T-helper 1 cell (primary cell): ENCODE measurements at places on chromosomes 4 and X.

DNA sequence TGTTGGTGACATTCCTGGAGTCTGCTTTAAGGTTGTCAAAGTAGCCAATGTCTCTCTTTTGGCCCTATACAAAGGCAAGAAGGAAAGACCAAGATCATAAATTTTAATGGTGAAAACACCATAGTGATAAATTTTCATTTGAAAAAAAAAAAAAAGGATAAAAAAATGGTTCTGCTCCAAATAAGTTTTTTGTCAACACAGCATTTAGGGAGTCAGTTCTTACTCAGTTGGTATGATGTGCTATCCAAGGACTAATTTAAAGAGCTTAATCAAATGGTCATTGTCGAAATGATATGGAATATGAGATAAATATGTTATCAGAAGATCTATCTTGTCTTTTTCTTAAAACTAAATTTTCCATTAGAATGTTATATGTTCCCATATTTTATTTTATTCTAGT lies 83.9 kb downstream of the PCDH18 start:
- no peak for DNase-seq

- DNase-seq: no peak
Measured at GRCh38 chr4:8143392-8144140, 15.0 kb downstream of the ABLIM2 start.

DNA sequence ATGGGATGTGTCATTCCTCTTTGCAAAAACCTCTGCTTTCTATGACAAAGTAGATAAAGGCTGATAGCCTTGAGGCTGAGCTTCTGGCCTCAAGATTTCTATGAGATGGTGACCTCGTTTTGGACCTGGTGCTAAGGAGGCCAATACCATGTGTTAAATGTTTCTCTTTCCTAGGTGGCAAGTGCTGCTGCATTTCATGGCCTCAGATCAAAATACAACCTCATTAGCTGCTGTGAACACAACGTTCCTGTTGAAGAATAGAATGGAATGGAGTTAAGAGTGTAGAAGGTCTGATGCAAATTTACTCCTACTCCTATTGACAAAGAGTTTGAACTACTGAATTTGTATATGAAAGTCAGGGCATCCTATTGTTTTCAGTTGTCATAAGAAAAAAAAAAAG lies 112.0 kb downstream of the C4orf51 start:
- no peak for DNase-seq

DNA sequence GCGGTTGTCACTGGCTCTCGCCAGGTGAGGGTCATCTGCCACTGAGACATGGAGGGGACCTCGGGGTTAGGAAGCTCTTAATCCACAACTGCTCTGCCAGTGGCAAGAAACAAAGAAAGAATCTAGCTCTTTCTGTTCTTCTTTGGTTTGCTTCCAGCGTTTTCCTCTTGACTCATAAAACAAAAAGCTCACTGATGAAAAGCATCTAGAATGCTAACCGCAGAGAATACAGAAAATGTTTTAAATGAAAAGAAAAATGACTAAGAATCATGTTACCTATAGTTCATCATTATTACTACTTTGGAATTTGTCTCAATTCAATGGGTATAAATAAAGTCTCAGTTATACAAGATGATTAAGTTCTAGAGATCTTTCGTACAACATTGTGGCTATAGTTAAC lies 274.8 kb upstream of the TENM3 start:
- DNase-seq: no peak

DNA sequence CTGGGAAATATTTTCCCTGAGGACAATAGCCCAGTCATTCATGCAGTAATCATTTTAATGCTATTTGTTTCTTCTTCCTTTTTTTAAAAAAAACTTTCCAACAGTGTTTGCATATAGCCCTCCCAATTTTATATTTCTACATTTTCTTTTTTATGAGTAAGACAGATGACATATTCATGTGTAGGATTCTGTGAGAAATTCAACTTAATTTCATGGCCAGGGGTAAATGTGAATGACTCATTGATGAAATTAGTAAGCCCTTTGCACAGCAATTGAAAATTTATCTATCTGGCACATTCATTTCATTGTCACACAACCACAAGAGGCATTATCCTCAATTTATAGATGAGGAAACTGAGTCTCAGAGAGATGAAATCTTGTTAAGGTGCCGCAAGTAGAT lies 13.7 kb upstream of the SMIM20 start:
- no peak for DNase-seq

DNA sequence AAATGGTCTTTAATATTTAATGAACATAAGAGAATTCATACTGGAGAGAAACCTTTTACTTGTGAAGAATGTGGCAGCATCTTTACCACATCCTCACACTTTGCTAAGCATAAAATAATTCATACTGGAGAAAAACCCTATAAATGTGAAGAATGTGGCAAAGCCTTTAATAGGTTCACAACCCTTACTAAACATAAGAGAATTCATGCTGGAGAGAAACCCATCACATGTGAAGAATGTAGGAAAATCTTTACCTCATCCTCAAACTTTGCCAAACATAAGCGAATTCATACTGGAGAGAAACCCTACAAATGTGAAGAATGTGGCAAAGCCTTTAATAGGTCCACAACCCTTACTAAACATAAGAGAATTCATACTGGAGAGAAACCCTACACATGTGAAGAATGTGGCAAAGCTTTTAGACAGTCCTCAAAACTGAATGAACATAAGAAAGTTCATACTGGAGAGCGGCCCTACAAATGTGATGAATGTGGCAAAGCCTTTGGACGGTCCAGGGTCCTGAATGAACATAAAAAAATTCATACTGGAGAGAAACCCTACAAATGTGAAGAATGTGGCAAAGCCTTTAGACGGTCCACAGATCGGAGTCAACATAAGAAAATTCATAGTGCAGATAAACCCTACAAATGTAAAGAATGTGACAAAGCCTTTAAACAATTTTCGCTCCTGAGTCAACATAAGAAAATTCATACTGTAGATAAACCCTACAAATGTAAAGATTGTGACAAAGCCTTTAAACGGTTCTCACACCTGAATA lies 35.6 kb downstream of the ZNF141 start:
- no peak for DNase-seq

GRCh38 chrX:108740299-108740774 lies 4.0 kb upstream of the IRS4 start:
- no peak for DNase-seq

DNA sequence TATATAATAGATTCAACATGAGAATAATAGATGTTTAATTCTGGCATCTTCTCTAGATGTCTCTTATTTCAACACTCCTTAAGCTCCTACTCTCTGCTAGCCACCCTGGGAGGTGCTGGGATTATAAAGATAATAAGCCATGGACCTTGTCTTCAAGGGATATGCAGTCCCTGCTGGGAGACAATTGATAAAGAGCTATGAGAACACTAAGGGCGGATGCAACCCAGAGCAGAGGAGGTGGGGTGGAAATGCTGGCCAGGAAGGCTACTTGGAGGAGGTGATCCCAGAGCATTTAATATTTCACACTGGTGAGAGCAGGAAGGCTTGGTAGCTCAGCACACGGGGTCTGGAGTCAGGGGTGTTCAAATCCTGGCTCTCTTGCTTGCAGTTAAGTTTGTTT lies 18.3 kb upstream of the PGRMC2 start:
- no peak for DNase-seq

DNA sequence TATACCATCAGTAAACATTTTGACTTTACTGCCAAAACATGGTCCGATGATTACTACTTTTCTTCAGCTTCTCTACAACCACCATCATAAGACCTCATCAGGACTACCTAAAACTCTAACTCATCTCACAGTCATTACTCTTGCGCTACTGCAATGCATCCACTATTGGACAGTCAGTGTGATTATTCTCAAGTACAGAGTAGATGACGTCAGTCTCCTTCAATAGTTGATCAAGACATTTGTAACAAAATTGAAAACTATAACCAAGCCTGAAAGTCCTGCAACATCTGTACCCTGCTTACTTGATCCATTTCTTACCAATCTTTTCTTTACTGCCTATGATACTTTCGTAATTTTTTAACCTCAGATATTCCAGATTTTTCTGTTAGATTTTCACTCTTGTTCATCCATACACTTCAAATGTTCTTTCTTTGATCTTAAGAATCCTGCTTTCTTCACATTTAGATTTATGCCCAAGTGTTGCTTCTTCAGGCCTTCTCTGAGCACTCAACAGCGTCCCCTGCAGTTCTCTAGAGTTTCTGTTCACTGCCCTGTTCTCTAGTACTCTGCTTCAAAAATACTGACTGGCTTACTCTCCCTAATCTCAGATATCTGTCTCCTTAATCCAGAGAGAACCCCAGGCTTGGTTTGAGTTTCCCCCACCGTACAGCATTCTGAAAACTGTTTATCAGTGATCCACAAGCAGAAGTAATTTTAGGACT lies 1517.6 kb downstream of the STIM2 start:
- DNase-seq: no peak

GRCh38 chrX:73758250-73758649 lies 195.3 kb downstream of the CHIC1 start:
- DNase-seq: no peak

DNA sequence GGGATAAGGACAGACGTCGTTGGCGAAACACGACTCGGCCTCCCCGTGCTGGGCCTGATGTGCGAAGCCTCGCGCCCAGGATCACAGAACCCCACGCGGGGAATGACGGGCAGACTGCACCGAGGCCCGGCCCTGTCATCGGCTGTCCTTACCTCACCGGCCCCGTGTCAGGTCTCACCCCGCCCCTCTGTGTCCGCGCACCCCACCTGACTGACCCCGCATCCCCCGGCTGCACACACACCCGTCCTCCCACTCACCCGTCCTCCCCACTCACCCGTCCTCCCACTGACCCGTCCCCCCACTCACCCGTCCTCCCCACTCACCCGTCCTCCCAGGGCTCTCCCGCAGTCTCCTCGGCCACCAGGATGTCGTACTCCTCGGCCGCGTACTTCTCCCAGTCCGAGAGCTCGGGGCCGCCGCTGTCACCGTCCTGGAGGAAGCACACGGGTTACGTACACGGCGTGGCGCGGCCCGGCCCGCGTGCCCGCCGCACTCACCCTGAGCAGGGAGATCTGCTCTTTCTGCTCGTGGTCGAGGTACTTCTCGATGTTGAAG lies 19.8 kb upstream of the GTPBP6 start:
- DNase-seq: no peak

- DNase-seq: peak; percentile 7
Measured at GRCh38 chr4:74370912-74371311, 6.0 kb downstream of the EREG start.

- no peak for DNase-seq
Measured at GRCh38 chr4:56026596-56026995, 77.9 kb downstream of the CEP135 start.

DNA sequence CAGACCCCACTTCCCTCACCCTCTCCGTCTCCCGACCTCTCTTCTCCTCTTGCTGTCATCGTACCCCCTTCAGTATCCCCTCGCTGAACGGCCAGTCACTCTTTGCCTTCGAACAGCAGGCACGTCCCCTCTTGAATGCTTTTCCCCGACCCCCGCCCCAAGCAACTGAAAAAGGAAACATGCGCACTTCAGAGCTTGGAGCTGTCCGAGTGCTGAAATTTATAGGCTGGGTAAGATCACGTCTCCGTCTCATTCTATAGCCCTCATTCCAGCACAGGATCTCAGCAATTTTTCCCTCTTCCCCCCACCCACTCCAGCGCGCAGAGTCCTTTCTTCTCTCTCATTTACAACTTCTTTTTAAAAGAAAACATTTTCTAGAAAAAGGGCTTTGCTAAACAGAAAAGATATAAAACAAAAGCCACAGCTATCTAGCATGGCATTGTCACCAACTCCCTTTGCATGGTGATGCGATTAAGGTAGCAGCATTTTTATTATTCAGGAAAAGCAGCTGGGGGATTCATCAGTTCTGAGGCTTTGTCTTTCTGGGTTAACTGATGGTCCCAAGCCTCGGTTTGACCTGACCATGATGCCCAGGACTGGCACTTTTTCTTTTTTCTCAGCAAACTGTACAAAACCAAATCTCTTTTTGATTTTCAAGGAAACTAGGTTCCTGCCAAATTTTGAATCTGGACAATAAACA lies at the start of gene GLRA2:
Gene GLRA2 (plus strand): TSS at position 247 of the 700 bp plus-strand sequence. CDS start 522 bp downstream, outside the sequence.
- DNase-seq: no peak

GRCh38 chr4:84965553-84966381 lies 723 bp downstream of the WDFY3 start:
- no peak for DNase-seq

- no peak for DNase-seq
Measured at GRCh38 chrX:38898261-38898660, 97.0 kb downstream of the MID1IP1 start.

- DNase-seq: no peak
Measured at GRCh38 chr4:178142724-178143123, 700.5 kb upstream of the AGA start.

DNA sequence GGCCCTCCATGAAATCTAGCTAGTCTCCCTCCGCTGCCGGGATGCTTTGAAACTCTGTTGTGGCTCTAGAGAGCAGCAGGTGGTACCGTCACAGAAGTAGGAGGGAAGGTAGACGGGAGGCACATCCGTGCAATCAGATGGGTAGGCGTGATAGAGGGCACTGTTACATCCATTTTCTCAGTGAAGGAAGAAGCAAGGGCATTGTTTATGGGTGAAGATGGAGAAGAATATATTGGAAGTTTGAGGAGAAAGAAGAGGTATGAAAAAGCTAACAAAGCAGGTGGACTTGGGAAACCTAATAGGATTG lies 1.3 kb downstream of the ANAPC4 start:
- DNase-seq: no peak

DNA sequence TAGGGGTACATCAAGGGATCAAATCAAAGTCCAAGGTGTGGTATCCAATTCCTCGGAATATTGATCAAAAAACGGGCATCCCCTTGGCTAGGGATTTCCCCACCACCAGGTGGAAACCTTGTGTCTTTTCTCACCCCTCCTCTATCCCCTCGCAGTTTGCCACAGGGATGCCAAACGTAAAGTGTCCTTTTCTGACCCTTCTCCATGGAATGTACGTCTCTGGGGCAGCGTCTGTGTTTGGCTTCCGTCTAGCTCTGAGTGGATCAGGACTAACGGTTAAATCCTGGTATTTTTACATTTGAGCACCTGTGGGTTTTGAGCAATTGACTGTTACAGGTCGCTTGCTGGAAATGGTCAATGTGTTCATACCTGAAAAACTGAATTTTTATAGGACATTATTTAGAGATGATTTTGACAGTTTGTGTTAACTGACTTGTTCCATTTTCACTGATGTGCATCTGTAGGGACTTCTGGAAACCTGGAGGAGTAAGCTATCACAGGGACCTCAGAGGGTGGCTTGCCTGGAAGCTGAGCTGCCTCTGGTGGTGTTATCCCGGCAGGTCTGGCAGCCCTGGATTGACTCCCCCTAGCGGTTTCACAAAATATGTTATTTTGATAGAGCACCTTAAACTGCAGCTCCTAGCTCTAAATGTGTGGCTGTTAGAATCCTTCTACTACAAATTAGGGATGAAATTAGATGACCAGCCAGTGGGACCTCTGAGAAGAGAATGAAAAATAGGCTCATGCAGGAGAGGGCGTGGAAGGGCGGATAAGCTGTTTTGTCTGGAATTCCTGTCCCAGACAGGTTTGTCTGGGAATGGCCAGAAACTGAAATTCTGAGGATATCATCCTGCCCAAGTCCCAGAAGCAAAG lies 8.8 kb upstream of the MGST2 start:
- DNase-seq: peak; percentile 34

DNA sequence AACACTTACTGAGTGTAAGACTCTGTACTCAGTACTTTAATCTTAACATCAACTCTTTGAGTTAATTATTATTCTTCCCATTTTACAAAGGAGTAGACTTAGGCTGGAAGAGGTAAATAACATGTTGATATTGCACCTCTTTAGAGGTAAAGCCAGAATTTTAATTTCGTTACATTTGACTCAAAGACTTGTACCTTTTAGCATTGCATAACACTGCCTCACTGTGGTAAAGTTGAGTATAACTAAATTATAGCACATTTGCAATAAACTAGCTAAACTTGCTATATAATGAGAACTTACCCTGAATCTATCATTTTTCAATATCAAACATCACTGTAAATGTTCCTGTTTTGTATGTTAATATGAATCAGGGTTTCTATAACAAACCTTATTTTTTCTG lies 218.5 kb downstream of the PRR32 start:
- DNase-seq: no peak
